Renal cortex interstitium (tissue), 15 donors: ENCODE measurements at places on chromosomes 6 and 20. TPM values are rescaled to one million over a fixed set of nuclear protein-coding genes. Genes with fewer than 3 reads are reported as not detected.

GRCh38 chr20:50335866-50336265 is 145.2 kb downstream of the CEBPB start:
- no peak for DNase-seq

- DNase-seq, result no peak
These were observed 5.3 kb downstream of the MMP9 start for GRCh38 chr20:46013829-46014516.

GRCh38 chr20:61125546-61126180 is 126.4 kb upstream of the CDH4 start:
- no peak for DNase-seq

The MTFR2 gene
- 3.1 TPM for polyA plus RNA-seq

DNA sequence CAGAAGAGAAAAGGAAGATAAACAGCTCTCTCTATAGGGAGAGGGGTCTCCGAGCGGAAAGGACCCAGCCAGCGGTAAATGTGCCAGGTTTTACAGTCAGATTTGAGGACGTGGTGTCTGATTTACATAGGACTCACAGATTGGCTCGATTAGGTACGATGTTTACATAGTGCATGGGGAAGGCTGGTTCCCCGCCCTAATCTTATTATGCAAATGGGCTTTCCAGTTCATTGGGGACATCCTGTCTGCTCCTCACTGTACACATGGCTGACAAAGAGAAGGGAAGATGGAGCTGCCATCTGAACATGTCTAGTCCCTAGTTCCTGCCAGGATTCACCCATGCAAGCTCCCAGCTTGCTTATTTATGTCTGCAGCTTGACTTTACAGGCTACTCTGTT is 119.9 kb downstream of the RNF144B start:
- no peak for DNase-seq

- DNase-seq, result no peak
These were observed 3.4 kb downstream of the UCKL1 start for GRCh38 chr20:63952769-63953168.

DNA sequence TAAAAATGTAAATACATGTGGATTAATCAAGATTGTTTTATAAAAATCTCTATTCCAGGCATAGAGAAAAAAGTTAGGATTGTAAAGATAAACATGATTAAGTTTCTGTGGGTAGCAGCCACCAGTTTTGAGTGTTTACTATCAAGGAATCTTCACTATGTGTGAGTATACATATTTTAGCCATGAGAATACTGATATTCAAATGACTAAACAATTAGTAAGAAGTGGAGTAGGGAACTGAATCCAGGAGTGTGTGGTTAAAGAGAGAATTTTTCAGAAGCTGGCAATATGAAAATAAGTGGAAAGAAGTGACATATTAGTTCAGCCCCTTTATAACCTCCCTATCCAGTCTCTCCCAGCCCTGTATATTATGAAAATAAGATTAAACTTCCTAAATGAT is 10.3 kb downstream of the ELOVL2 start:
- DNase-seq, result no peak

- DNase-seq, result no peak
These were observed 45.9 kb downstream of the ELOVL5 start for GRCh38 chr6:53302678-53303360.

- DNase-seq, result no peak
These were observed 8.7 kb upstream of the ATRN start for GRCh38 chr20:3461911-3462677.

DNA sequence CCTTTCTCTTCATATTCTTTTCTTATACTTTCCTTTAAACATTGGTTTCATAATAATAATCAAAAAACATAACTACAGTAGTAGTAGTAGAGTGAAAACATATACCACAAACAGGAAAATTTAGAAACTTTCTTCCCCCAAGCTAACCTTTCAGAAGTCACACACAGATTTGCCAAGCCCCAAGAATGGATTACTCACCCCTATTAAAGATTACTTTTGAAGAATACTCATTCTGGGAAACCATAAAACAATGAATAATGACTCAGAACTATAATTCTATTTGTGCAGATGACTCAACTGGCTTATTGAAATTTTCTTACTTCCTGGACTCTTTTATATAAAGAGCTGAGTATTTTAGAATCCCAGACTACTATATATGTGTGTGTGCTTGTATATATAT is 119.4 kb upstream of the GJE1 start:
- DNase-seq, result no peak

DNA sequence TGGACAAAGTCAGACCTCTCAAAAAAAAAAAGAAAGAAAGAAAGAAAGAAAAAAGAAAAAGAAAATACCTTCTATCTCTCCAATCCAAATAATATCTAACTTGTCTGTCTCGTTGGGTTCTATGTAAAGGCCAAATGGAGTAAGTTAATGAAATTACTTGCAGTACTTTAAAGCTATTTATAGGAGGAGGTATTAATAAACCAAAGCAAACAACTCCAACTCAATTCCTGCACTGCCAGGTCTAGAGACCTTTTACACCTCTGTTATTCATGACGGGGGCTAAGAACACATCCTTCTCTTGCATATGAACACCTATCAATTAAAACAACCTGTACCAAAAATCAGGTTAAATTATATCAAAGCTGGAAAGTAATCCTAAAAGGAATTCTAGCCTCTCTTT is 80.6 kb downstream of the MAP3K5 start:
- DNase-seq, result no peak

DNA sequence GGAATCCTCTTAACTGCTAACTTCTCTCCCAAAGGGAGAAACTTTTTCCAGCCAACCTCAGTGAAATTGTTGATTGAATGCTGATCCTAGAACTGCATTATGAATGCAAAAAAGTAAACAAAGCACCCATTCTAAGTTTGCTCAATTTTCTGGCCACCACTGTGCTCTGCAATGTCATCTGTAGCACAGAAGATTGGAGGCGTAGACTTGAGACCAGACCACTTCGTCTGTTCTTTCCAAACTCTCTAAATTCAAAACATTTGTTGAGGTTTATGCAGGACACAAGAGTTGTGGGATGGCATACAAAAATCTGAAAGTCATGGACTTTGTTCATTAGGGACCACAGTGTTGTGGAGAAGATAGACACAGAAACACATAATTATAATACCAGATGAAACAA is 11.1 kb upstream of the TSPYL1 start:
- no peak for DNase-seq

The GRM1 gene
- 0.11 TPM for polyA plus RNA-seq

GRCh38 chr6:53493635-53494025 is 51.3 kb downstream of the GCLC start:
- no peak for DNase-seq

The PHACTR3 gene
- polyA plus RNA-seq, result 9.7 TPM

The SLC52A3 gene
- polyA plus RNA-seq, result 3.3 TPM

DNA sequence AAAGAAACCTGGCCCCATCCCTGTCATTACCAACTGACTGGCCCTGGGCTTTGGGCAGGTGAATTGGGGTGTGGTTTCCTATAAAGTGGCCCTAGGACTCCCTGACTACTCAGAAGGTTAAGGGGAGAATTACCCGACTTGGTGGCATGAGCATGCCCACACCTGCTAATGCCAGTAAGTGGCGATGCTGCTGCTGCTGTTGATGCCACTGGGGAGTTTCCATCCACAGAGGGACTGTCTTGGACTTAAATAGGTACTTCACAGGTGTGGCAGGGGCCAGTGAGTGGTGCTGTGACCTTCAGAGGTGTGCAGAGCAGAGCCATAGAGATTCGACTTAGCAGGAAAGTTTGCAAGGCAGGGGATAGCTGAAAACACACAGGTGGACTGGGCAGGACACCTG is 32.6 kb upstream of the MDFI start:
- no peak for DNase-seq

The HAO1 gene
- not detected for polyA plus RNA-seq

DNA sequence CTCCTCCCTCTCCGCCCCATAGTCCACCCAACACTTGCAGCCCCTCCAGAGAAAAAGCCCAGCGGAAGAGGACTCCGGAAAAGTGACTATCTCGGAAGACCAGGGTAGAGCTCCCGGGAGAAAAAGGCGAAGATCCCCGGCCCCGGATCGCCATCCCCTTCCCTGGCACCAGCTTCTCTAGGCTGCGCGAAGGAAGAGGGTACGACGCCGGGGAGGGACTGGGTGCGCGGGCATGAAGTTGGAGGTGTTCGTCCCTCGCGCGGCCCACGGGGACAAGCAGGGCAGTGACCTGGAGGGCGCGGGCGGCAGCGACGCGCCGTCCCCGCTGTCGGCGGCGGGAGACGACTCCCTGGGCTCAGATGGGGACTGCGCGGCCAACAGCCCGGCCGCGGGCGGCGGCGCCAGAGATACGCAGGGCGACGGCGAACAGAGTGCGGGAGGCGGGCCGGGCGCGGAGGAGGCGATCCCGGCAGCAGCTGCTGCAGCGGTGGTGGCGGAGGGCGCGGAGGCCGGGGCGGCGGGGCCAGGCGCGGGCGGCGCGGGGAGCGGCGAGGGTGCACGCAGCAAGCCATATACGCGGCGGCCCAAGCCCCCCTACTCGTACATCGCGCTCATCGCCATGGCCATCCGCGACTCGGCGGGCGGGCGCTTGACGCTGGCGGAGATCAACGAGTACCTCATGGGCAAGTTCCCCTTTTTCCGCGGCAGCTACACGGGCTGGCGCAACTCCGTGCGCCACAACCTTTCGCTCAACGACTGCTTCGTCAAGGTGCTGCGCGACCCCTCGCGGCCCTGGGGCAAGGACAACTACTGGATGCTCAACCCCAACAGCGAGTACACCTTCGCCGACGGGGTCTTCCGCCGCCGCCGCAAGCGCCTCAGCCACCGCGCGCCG is 822 bp downstream of the FOXQ1 start:
- DNase-seq, result no peak

DNA sequence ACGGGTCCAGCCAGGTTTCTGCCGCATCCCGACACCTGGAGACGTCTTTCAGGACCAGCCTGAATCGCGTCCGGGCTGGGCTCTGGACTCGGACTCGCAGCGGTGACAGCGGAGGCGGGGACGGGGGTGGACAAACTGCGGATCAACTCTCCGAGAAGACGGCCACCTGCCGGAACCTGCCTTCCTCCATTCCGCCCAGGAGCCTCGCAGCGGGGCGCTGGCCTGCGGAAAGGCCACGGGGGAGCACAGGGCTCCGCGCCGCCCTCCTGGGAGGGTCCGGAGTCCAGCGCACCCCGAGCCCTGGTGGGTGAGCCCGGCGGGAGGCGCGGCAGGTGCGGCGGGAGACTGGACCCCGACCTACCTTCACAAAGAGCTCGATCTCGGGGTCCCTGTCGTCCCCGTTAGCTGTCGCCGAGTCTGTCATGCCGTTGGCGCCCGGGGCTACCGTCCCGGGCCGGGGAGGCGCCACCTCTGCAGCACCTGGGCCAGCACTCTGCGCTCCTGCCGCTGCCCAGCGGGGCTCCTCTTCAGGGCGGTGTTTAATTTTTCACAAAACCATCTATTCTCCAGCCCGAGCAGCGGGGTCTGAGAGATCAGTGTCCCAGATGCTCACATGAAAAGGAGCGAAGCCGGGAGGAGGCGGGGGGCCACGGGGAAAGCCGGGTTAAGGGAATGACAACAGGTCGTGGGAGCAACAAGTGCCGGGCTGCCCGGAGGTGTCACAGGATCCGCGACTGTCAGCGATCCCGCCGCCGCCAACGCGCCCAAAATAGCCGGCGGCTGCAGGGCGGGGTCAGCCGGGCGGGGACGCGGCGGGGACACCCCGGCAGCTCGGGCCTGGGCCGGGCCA is at the start of gene CLIC5:
TSS of gene CLIC5 (minus strand) at position 742 of the 850 bp plus-strand sequence. CDS start at position 424, 318 bp downstream.
- peak; percentile 7 for DNase-seq

DNA sequence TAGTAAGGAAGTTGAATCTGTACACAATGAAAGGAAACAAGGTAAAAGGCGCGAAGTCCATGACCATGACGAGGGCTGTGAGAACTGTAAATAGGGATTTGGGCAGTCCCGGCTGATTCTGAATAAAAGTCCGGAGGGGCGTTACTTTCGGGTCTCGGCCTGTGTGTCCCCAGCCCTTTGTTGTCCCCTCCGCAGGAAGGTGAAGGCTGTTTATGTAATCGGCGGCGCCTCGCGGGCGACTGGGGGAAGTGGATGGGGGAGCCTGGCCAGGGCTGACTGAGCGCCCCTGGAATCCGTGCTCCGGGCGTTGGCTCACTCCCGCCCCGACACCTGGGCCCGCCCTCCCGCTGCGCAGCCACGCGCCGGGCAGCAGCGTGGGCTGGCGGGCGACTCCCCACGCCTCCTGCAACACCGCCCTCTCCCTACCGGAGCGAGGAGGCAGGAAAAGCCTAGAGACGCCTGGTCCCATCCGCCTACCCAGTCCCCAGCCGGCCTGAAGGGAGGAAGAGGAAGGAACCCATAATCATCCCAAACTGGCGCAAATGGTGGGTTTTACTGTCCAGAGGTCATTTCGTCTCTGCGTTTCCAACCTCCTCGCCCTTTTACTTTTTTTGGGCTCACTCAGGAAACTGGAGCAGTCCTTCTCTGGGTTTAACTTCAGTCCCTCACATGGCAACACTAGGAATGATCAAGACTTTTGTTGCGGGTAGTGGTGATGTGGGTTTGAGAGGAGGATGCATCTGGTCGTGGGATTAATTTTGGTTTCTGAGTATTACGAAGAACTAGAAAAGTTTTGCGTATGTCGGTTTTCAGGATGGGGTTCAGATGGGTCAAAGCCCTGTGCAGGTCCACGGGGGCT is 12.1 kb downstream of the TRIM31 start:
- DNase-seq, result no peak

- DNase-seq, result no peak
These were observed 23.6 kb upstream of the PBOV1 start for GRCh38 chr6:138241934-138242333.

The GSTA2 gene
- 0.51 TPM for polyA plus RNA-seq

GRCh38 chr6:153312634-153313033 is 181.6 kb upstream of the RGS17 start:
- DNase-seq, result peak; percentile 22

DNA sequence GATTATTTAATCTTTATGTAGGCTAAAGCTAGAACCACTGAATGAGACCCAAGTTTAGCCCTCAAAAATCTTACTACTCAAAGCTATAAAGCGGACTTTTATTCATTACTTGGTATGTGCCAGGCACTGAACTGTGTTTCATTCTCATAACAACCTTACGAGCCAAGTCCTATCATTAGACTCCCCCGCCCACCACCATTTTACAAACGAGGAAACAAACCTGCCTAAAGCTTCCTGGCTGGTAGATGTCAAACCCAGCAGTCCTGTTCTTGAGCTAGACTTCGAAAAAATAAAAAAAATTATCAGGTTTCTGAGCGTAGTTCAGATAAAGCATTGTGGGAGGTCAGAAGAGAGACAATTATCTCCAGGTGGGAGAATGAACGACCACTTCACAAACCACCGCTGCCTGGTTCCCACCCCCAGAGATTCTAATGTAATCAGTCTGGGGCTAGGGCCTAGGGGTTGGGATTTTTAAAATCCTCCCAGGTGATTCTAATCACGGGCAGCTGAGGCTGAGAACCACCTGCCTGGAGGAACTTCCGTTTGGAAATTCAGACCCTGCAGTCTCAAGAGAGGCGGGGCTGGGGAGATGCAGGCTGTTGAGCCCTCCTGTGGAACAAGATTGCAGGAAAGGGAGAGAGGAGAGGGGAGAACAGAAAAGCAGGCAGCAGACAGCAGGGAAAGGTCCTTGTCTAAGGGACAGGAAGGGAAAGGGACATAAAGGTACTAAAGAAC is 8.6 kb downstream of the ADTRP start:
- DNase-seq, result no peak

The SLC24A3 gene
- polyA plus RNA-seq, result 5.4 TPM

The OR2H2 gene
- polyA plus RNA-seq, result 0.11 TPM
